ENCODE measurements at places on chromosomes 11 and 22.

DNA sequence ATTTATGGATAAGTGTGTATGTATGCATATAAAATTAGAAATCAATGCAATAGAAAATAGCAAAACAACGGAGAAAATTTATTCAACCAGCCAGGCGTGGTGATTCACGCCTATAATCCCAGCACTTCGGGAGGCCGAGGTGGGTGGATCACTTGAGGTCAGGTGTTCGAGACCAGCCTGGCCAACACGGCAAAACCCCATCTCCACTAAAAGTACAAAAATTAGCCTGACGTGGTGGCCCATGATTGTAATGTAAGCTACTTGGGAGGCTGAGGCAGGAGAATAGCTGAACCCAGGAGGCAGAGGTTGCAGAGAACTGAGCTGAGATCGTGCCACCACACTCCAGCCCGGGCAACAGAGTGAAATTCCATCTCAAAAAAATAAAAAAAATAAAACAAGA, 5.5 kb downstream of the KRTAP5-6 start:
- no peak for DNase-seq

DNA sequence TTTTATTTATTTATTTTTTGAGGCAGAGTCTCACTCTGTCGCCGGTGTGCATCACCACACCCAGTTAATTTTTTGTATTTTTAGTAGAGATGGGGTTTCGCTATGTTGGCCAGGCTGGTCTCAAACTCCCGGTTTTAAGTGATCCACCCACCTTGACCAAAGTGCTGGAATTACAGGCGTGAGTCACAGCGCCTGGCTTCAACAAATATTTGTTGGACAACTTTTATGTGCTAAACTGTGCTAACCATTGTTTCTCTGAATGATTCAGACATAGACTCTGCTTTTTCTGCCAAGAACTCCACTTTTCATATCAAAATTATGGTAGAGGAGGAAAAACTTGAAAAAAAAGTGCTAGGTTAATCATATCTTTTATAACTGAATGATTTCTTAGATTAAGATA, 36.3 kb downstream of the MMP7 start:
- DNase-seq = peak; percentile 89

GRCh38 chr22:41968601-41969000, 642 bp upstream of the SEPTIN3 start:
- DNase-seq = no peak

DNA sequence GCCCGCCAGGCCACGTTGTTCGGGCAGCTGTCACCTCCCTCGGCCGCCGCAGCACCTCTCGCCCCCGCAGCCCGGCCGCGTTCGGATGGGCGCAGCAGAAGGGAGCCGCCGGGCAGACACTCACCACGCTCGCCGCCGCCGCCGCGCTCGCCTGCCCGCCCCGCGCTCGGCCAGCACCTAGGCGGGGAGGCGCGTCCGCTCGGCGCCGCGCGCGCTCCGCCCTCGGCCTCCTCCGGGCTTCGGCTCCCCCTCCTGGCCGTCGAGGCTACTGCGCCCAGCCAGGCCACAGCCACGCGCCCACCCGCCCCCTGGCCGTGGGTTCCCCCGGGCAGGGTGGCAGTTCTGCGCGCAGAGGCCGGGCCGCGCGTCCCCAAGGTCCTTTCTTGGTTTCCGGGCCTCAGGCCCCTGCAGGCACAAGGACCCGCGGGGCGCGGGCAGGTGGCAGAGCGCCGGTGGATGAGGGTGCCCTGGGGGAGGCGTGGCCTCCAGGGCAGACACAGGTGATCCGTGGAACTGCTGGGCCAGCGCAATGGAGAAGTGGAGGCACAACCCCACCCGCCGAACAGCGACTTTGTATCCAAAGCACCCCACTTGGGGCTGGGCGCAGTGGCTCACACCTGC, at the start of gene SLC25A22:
TSS of gene SLC25A22 (minus strand) at position 189 of the 621 bp plus-strand sequence. CDS start 3,275 bp downstream, outside the sequence.
- peak; percentile 94 for DNase-seq

DNA sequence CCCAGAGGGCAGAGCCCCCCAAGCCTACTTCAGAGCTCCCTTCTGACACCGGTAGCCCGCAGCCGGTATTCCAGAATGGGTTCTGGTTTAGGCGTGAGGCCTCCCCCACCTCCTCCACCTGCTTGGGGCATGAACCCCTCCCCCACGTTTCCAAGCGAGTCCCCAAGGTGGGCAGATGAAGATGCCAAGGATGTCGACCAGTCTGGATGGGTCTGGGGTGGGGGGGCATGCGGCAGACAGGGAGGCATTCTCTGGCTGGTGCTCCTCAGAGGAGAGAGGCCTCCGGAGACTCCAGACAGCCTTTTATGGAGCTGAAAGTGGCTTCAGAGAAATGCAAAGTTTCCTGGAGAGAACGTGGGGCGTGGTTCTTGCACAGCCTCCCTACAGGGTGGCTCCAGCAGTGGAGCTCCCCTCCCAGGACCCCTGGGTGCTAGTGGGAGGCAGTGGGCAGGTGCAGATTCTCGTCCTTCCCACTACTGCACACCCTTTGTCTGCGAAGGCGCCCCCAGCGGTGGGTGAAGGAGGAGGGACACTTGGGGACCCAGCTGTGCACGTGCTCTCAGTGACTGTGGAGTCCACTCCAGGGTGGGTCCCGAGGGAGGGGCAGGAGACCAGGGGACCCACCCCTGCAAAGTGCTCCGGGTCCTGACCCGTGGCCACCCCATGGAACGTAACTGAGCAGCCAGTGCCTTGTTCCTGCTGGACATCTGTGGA, 4.2 kb downstream of the CCND1 start:
- peak; percentile 30 for DNase-seq

- DNase-seq = peak; percentile 14
These were observed 27.6 kb upstream of the TOLLIP start for GRCh38 chr11:1336836-1337646.

All from GM23248 (cell line).